ENCODE measurements at places on chromosomes 1 and 21.

DNA sequence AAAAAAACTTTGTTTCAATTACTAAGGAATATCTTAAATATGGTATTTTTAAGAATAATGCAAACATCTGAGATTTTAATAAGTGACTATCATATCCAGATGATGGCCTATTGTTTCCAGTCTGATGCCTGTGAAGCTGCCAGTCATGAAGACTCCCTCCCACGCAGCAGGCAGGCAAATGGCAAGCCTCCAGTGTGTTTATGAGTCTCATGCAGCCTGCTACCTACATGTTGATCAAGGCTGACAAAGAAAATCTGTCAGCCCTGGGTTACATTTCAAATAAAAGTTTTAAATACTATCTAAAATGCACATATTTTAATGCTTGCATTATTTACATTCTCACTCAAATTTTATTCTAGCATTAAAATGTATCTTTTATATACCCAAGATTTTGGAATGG is 137.6 kb upstream of the RNPC3 start:
- DNase-seq: no peak

DNA sequence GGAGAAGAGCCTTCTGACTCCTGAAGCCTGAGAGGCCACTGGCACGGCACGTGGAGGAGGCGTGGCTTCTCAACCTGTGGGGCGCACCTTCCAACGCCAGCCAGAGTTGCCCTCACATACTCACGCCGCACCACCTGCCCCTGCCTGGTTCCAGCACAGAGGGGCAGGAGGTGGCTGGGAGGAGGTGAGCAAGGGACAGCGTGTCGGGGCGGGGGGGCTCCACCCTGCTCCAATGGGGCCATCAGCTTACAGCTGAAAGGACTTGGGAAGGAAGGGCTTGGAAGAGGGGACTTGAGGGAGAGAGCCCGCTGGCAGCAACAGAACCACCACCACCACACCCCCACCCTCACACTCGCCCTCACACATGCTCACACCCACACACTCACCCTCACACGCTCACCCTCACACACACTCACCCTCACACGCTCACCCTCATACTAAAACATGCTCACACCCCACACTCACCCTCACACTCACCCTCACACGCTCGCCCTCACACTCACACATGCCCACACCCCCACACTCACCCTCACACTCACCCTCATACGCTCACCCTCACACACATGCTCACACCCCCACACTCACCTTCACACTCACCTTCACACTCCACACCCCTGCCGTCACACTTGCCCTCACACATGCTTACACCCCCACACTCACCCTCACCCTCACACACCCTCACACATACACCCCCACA is 41.6 kb upstream of the EDN2 start:
- no peak for DNase-seq

GRCh38 chr1:8333246-8333987 is 15.5 kb downstream of the SLC45A1 start:
- DNase-seq: no peak

- DNase-seq: no peak
Observed at GRCh38 chr1:180271272-180272255, 41.5 kb downstream of the LHX4 start.

GRCh38 chr21:38376693-38377092 is 119.9 kb downstream of the KCNJ15 start:
- no peak for DNase-seq

DNA sequence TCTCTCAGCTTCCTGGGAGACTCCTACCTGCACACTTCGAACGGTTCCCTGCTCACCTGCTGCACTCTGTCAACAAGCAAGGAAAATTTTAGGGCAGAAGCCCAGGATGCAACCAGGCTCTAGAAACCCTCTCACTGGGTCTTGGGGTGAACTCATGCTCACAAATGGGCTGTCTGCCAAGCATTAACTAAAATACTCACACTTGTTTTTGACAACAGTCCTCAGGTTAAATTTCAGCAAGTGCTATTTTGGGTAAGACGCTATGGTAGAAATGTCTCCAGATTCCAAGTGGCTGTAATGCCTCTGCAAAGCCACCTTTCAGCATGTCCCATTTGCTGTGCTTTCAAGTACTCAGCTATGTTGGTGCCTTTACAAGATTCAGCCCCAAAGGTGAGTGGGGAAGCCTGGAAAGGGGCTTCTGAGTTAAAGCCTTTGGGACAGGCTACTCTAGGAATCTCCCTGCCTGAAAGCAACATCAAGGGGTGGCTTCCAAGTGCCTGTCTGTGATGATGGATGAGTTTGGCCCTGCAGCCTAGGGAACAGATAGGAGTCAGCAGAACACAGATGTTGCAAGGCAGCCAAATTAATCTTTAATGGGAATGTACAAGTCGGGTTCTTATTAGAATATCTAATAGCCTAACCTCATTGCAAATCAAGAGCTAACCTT is 211.9 kb upstream of the SPAG17 start:
- no peak for DNase-seq

GRCh38 chr1:221871056-221871455 is 129.2 kb upstream of the DUSP10 start:
- DNase-seq: no peak

- no peak for DNase-seq
Observed at GRCh38 chr1:93541045-93541444, 93.1 kb downstream of the FNBP1L start.

DNA sequence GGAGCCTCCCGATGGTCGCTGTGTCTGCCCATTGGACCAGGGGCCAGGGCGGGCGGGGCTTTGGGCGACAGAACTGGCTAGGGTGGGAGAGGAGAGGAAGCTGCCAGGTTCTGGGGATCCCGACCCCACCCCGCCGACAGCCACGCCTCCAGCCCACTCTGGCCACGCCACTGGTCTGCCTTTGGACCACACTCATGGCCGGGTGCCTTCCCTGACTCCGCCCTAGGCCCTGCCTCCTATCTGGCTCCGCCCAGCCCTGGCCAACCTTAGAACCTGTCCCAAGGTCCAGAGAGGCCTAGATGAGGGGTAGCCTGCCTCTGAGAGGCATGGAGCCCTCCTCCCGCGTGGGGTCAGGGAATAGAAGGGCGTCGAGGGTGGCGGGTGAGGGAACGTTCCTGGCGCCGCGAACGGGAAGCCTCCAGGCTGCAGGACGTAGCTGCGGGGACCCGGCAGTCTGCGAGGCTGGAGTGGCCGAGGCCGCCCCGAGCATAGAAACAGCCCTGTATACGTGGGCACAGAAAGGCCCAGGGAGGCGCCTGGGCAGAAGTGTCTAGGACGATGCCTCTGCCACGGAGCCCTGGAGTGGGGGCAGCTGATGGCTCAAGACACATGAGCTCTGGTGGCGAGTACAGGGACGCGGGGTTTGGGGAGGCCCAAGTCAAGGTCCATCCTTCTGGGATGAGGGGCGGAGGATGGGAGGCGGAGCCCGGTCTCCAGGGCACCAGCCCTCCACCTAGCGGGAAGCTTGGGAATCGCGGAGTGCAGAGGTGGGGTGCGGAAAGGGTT is 11.5 kb upstream of the COL16A1 start:
- no peak for DNase-seq

DNA sequence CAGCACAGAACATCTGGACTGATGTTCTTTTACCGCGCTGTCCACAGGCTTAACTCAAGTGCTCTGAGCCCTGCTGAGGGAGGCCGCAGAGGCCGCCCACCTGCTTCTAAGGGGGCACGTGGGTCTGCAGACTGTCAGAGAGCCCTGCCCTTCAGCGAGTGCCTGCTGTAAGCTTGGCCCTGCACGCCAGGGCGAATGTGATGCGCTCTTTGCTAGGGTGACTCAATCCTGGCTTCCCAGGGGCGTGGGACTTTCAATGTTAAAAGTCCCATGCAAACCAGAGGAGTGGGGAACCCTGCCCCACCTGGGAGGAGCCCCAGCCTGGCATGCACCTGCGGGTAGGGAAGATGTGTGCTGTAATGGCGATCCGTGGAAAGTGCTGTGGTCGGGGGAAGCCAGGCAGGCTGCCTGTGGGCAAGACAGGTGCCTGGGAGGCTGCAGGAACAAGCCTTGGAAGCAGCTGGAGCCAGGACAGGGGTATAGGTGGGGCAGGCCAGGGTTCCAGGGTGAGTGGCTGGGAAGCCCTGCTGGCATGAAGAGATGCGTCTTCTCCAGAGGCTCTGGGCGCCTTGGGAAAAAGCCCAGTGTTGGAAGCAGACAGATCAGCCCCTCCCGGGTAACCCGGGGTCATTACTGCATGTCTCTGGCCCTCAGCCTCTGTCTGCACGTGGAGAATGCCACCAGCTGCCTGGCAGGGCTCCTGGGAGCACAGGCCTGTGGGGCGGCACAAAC is 594 bp upstream of the PANK4 start:
- DNase-seq: no peak

DNA sequence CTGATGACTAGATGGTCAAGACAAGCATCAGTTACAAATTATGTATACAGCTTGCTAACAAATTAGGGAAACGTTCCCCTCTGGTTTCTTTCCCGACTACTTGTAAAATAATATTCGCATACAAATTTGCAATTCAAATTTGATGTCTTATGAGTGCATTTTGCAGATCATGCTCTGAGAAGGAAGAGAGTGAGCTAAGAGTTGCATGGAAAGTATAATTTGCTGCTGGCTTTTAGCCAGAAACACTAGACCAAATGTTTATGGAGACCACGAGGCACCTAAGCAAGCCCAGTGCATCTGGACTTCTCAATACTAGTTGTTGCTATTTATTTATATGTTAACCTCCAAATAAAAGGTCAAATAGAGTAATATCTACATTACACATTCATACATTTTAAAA is 216.0 kb downstream of the SMYD3 start:
- no peak for DNase-seq

- no peak for DNase-seq
Observed at GRCh38 chr1:109257682-109258421, 8.5 kb downstream of the CELSR2 start.

DNA sequence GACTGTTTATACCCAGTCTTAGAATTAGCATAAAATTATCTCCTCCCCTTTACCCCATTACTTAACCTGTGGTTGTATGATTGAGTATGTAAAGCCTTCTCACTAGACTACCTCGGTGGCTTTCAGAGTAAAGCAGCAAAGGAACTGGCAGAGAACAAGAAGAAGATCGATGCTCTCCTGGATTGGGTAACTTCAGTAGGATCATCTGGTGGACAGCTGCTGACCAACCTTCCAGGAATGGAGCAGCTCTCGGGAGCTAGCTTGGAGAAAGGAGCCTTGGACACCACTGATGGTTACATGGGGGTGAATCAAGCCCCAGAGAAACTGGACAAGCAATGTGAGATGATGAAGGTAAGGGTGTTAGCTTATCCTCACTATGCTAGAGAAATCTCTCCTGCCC is 138.6 kb upstream of the BMP8A start:
- no peak for DNase-seq

DNA sequence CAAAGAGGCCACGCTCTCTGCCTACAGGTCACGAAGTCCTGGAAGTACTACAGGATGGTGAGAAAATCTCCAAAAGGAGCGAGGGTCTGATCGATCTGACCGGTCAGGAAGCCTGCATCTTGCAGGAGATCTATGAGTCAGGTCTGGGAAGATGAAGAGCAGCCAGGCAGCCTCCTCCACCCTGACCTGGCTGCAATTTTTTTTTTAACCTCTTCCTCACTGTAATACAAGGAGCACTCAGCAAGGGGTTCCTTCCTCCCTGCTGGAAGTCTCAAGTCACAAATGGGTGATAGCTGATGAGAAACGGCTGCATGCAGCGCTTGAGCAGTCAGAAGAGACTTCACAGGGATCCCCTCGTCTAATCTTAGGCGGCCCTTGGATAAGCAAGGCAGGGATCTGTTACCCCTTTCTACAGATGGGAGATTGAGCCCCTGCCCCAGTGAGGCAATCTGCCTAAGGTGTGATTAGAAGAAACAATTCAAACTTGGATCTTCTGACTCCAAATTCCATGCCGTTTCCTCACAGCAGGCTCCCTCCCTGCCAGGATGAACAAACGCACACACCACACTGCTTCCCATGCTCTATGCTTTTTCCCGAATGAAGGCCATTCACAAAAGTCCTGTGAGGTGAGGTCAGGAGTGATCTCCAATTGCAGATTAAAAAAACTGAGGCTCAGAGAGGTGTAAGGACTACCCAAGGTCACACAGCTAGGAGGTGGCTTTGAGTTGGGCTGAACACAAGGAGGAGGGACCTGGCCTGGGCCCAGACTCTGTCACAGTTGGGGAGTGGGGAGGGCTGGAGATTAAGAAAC is 48.3 kb downstream of the ECE1 start:
- DNase-seq: no peak

- no peak for DNase-seq
Observed at GRCh38 chr1:227777156-227777555, 38.3 kb upstream of the PRSS38 start.

DNA sequence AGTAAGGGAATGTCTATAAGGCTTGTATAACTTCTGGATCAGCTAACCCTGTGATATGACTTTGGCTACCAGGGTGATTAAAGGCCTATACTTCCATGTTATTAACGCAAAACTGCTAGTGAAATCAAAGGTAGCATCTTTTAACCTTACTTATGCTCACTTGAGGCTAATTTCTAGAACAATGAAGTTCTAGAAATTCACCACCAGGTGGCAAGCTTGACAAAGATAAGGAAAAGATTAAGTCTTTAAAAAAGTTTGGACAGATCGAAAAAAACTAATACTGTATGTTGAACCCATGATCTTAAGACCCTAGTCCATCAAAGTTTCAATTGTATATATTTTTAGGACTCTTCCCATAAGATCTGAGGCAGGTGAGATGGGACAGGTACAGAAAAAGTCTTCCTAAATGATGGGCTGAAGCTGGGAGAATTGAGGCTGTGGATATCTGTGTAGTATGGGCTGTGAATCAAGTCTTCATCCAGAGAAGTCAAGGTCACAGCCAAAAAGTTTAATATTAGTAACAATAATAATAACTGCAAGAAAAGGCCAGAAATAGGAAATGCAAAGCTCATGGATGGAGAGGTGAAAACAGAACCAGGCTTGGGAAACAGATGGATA is 18.8 kb downstream of the KYAT3 start:
- DNase-seq: no peak

GRCh38 chr1:154742606-154743005 is 127.5 kb downstream of the KCNN3 start:
- DNase-seq: no peak

GRCh38 chr1:118563981-118564951 is 379.2 kb upstream of the SPAG17 start:
- no peak for DNase-seq

DNA sequence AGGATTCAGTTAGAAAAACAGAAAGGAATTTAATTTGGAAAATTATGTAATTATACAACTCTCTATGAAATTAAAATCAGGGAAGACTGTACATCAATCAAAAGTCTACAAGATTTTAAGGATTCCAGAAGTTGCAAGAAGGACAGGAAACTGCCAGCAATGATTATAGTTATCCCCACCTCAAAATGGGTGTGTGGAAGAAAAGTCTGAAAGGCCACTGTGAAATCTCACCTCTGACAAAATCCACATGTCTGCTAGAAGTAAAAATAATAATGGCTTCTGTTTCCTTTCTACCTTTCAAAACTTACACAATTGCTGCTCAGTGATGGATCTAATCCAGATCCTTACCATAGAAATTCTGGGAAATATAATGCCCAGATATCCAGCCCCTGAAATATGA is 708.1 kb upstream of the ADGRL4 start:
- no peak for DNase-seq
